ENCODE measurements at places on chromosomes 16 and 17.

GRCh38 chr16:73166947-73167550 is 119.1 kb upstream of the ZFHX3 start:
- DNase-seq = no peak

DNA sequence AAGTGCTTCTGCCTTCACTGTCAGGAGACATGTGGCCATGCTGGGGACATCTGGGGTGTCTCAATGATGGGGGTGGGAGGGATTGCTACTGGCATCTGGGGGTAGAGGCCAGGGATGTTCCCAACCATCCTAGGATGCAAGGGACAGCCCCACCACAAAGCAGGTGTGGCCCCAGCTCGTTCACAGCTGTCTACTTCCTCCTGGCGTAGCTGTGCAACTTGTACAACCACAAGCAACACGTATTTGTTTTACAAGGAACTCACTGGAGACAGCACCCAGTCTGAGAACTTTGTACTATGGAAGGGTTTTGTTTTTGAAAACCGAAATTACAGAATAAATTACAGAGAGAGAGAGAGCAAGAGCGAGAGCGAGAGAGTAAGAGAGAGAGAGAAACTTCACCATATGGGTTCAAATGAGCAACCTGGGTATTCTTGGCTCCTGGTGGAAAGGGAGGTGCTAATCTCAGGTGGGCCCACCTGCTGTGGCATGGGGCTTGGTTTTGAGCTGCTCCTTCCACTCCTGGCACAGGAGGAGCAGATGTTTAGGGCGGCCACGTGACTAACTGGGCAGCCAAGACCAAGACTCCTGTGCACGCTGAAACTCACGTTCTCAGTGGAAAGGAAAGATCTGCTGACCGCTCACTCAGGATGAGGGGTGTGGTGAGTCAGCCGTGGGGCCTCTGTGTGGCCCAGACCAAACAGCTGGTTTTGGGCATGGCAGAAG is 17.5 kb upstream of the TNFRSF13B start:
- no peak for DNase-seq

- DNase-seq = no peak
Observed at GRCh38 chr17:4301066-4301465, 37.3 kb upstream of the ANKFY1 start.

DNA sequence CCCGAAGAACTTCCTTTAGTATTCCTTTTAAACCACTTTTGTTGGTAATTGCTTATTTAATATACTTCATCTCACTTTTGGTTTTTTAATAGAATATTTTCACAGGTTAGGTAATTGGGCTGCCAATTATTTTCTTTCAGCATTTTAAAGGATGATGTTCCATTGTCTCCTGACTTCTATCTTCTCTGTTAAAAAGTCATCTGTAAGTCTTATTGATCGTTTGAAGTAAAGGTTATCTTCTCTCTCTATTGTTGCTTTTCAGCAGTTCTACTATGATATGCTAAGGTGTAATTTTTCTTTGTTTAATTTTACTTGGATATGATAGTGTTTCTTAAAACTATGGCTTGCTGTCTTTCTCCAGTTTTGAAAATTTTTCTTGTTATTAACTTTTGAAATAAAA is 307.5 kb downstream of the MAP2K4 start:
- DNase-seq = no peak

DNA sequence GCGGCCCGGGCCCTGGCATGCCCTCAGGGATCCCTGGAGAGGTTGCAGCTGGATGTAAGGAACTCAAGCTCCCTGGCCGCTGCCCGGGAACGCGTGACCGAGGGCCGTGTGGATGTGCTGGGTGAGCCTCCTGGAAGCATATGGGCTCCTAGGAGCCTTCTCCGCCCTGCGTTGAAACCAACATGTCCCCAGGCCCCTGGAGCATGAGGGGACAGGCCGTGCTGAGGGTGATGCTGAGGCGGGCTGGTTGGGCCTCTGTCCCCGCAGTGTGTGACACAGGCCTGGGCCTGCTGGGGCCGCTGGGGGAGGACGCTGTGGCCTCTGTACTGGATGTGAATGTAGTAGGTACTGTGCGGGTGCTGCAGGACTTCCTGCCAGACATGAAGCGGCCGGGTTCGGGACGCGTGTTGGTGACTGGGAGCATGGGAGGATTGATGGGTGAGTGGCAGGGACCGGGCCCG is 5.7 kb upstream of the HSD17B1 start:
- no peak for DNase-seq

GRCh38 chr16:14669776-14670175 is 24.3 kb downstream of the PLA2G10 start:
- no peak for DNase-seq

GRCh38 chr17:75108193-75108592 is 1.6 kb upstream of the ARMC7 start:
- DNase-seq = no peak

DNA sequence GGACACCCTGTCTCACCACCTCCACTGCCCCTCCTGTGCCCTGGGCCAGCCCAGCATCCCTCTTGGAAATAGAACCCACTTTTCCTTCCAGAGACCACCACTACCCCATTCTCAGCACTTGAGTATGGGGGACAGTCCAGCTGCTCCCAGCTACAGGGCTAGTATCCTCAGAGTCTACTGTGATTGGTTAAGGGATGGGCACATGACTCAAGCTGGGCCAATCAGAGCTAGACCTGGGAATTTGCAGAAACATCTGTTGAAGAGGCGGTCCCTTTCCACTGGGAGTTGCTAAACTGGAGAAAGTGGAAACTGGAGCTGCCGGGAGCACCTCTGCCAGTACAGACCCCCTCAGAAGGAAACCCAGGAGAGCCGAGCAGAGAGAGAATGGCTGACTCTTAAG is 156.6 kb downstream of the GSG1L start:
- no peak for DNase-seq

DNA sequence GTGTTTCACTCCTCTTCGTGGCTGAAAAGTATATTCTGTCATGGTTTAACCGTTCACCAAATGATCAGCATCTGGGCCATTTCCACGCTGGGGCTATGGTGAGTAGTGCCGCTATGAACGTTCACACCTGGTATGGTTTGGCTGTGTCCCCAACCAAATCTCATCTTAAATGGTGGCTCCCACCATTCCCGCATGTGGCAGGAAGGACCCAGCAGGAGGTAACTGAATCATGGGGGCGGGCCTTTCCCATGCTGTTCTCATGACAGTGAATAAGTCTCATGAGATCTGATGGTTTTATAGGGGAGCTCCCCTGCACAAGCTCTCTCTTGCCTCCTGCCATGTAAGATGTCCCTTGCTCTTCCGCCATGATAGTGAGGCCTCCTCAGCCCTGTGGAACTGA is 45.7 kb upstream of the ZNF469 start:
- DNase-seq = no peak

GRCh38 chr17:8001976-8002720 is at the start of gene GUCY2D:
TSS of gene GUCY2D (plus strand) at chr17:8002615. CDS start at chr17:8003048, 433 bp downstream.
- DNase-seq = no peak

GRCh38 chr16:88472637-88473205 is 19.6 kb downstream of the ZFPM1 start:
- DNase-seq = no peak

DNA sequence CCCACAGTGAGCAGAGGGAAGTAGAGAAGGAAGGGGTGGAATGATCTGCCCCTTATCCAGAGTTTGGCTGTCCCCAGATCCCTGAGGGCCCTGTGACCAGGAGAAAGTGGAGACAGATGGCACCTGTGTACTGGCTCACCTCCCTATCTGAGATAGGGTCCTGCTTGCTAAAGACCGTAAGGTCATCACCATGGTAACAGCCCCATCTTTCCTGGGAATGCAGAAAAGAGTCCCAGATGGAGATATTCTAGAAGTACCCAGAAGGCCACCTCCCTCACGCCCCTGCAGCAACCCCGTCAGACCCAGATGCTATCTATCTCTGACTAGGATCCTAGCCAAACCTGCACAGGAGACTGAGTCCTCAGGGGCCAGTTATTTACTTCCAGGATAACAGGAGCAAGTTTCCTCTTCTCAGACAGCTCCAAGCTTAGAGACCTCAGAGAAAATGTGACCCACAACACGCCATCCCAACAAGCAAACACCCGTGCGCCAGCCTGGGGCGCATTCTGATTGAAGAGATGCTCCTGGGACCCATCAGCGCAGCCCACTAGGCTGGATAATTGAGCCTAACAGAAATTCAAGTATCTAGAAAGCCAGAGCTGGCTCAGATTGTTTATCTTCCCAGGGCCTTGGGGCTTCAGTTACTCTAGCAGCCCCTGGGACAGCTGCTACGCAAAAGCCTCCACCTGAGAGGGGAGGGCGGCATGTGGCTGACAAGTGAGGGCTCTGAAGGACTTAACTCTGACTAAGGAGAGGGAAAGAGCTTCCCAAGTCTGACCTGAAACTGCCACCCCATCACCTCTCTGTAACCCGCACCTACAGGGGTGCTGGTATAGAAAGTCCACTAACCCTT is 1.9 kb downstream of the ORMDL3 start:
- no peak for DNase-seq

GRCh38 chr17:81382851-81383250 is 12.4 kb upstream of the BAHCC1 start:
- DNase-seq = no peak

DNA sequence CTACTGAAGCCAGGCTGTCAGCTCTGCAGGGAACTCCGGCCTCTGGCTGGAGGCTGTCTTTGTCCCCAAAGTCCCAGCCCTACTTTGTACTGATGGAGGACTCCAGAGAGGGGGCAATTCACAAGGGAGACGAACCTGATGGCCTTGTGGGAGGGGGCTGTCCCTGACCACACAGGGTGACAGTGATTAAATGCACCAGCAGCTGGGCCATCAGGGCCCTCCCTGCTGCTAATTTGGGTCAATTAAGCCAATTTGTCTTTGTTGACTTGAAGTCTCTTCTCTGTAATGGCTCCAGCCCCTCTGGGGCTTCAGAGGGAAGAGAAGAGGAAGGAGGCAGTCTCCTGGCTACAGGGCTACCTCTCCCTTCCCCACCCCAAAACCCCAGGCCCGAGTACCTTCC is 22.0 kb downstream of the TMEM132E start:
- DNase-seq = no peak

GRCh38 chr17:44759086-44759915 is 513 bp downstream of the ADAM11 start:
- no peak for DNase-seq

- no peak for DNase-seq
Observed at GRCh38 chr17:14959106-14959648, 305.9 kb downstream of the PMP22 start.

- no peak for DNase-seq
Observed at GRCh38 chr17:29718446-29719039, 95.8 kb upstream of the CORO6 start.

DNA sequence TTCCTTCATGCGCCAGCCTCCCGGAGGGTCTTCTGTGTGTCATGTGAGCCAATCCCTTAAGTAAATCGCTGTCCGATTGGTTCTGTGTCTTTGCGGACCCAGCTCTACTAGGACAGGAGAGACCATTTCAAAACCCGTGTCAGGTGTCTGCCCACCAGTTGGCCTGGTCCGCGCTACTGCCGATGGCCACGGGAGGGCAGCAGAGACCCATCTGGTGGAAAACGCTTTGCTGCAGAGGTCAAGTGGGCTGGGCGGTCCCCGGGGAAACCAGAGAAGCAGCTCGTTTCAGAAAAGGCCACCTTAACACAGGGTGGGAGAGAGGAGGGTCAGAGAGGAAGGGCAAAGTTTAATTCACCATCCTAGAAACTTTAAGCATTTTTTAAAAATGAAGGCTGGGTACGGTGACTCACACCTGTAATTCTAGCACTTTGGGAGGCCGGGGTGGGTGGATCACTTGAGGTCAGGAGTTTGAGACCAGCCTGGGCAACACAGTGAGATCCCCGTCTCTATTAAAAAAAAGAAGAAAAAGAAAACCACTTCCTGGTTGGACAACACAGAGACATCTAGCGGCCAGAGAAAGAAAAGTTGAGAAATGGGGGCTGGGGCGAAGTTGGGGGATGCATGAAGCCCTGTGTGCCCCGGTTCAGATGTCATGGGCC is 2.8 kb upstream of the CIBAR2 start:
- DNase-seq = peak; percentile 98

- DNase-seq = no peak
Observed at GRCh38 chr17:57210972-57211411, 45.3 kb upstream of the MSI2 start.

- no peak for DNase-seq
Observed at GRCh38 chr17:10208604-10209193, 10.3 kb upstream of the GAS7 start.

DNA sequence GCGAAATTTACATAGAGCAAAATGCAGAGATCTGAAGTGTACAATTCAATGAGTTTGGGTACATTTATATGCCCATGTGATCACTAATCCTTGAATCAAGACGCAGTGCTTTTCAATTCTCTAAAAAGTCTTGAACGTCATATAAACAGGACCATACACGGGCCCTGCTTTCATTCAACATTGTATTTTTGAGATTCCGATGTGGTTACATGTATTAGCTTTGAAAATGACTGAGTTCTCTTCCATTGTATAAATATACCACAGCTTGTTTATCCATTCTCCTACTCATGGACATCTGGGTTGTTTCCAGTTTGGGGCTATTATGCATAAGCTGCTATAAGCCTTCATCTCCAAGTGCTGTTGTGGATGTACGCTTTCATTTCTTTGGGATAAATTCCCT is 45.5 kb downstream of the ZCCHC14 start:
- DNase-seq = no peak

DNA sequence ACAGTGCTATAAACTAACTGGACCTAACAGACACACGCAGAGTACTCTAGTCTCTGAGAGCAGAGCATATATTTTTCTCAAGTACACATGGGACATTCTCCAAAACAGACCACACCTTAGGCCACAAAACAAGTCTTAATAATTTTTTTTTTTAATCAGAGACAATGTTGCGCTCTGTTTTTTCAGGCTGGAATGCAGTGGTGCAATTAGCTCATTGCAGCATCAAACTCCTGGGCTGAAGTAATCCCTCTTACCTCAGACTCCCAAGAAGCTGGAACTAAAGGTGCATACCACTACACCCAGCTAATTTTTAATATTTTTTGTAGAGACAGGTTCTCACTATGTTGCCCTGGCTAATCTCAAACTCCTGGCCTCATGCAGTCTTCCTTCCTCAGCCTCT is 37.7 kb downstream of the ULK2 start:
- DNase-seq = no peak

- peak; percentile 68 for DNase-seq
Observed at GRCh38 chr16:9077091-9077809, 14.2 kb upstream of the HAPSTR1 start.

GRCh38 chr16:9666834-9667480 is 515.3 kb downstream of the GRIN2A start:
- no peak for DNase-seq

GRCh38 chr16:55685973-55686372 is 30.2 kb downstream of the SLC6A2 start:
- DNase-seq = no peak

- no peak for DNase-seq
Observed at GRCh38 chr16:77399066-77399465, 35.8 kb downstream of the ADAMTS18 start.
